ENCODE measurements at places on chromosomes 1 and 21. TPM values are rescaled to one million over a fixed set of nuclear protein-coding genes. Genes with fewer than 3 reads are reported as not detected.

Gene GPX7
- total RNA-seq, result not detected

Gene PLCH2
- 0.33 TPM for total RNA-seq

Gene KRTAP19-1
- total RNA-seq, result not detected

Gene UBASH3A
- 0.16 TPM for total RNA-seq

Gene RIPK4
- 16.3 TPM for total RNA-seq

Gene TATDN3
- total RNA-seq, result 12.5 TPM

Gene LINGO4
- total RNA-seq, result not detected

Gene WASF2
- total RNA-seq, result 43.3 TPM

Gene PTPN7
- not detected for total RNA-seq

Gene RBP7
- total RNA-seq, result 5.2 TPM

Gene ACTL8
- 1.5 TPM for total RNA-seq

Gene SUMO3
- total RNA-seq, result 66.1 TPM

Gene TCEA3
- 0.42 TPM for total RNA-seq

Gene FOXO6
- total RNA-seq, result 0.62 TPM

Gene BGLAP
- 0.46 TPM for total RNA-seq

Gene SPATA21
- total RNA-seq, result 0.05 TPM

Gene PGBD5
- total RNA-seq, result 0.68 TPM

Gene GJA4
- total RNA-seq, result not detected

Gene HCRTR1
- total RNA-seq, result 0.04 TPM

Gene AMY1C
- not detected for total RNA-seq

Gene VAMP4
- 4.9 TPM for total RNA-seq

Gene GBP1
- total RNA-seq, result 0.18 TPM

Gene SLC25A34
- total RNA-seq, result 0.31 TPM

Gene OR2L2
- not detected for total RNA-seq

Gene LRRC38
- total RNA-seq, result not detected

Gene SLC44A5
- total RNA-seq, result 0.03 TPM

Gene KRTAP11-1
- not detected for total RNA-seq

Gene OR6P1
- total RNA-seq, result not detected

Gene CADM3
- 0.24 TPM for total RNA-seq

Gene KIAA1614
- 0.89 TPM for total RNA-seq

Gene AMPD1
- total RNA-seq, result not detected

Gene GUCA2A
- not detected for total RNA-seq

Gene UMODL1
- total RNA-seq, result not detected

Gene PIGR
- total RNA-seq, result not detected

Gene CAMK1G
- total RNA-seq, result 0.14 TPM

Gene SMPDL3B
- 1.1 TPM for total RNA-seq

Gene TNFRSF9
- 3.0 TPM for total RNA-seq

Gene C1orf141
- not detected for total RNA-seq

Gene DMRTA2
- total RNA-seq, result 0.23 TPM

Gene NPPA
- not detected for total RNA-seq

Gene KCNN3
- total RNA-seq, result 0.02 TPM

Gene CA14
- total RNA-seq, result not detected

Gene SLC22A15
- 0.93 TPM for total RNA-seq

Gene REN
- not detected for total RNA-seq

Gene CYP4Z1
- not detected for total RNA-seq

Gene TTC4
- 27.1 TPM for total RNA-seq
